ENCODE measurements at places on chromosomes 16 and 17.
A peak's percentile ranks its signal among the peaks of the same experiment; 100 is the strongest.

DNA sequence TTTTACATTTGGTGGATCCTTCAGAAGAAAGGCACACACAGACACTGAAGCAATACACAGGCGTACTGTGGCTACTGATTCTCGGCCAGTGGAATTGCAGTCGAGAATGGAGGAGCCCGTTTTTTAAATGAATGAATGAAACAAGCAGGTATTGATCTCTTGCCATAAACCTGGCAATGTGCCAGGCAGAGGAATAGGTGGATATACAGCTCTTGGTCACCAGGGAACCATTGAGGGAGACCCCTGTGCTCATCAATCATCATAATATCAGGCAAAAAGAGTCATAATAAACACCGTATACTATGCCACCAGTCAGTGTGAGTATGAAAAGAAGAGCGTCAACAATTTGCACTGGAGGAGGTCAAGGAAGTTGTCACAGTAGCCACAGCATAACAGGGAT, 140.3 kb upstream of the FOXF1 start:
- no peak for DNase-seq

DNA sequence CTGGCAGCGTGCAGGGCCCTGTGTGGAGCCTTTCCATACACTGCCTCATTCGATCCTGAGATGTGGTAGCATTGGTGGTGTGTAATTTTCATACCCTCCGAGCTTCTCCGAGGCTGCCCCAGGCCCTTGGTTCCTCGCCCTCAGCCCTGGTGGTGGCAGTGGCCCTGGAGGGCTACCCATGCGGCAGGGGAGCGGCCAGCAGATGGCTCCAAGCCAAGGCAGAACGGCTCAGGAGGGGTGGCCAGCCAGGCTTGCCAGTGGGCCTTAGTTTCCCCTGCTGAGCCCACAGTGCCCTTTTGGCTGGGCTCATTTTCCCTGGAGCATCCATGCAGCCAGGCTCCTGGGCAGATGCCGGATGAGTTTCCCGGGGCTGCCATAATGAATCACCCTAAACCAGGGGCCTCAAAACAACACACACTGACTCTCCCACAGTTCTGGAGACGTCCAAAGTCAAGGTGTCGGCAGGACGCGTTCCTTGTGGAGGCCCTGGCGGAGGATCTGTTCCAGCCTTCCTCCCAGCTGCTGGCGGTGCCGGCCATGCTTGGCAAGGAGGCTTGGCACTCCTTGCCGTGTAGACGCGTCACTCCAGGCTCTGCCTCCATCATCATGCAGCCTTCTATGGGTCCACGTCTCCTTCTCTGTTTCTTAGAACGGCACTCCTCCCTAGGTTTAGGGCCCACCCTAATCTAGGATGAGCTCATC, 158.8 kb upstream of the GSE1 start:
- DNase-seq: no peak

DNA sequence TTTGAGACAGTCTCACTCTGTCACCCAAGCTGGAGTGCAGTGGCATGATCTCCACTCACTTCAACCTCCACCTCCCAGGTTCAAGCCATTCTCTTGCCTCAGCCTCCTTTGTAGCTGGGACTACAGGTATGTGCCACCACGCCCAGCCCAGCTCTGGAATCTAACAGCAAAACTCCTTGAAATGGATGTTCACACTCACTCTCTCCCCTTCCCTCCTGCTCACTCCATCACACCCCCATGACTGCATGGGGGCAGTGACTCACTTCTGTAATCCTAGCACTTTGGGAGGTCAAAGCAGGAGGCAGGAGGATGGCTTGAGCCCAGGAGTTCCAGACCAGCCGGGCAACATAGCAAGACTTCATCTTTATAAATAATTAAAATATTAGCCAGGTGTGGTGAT, 11.1 kb upstream of the TFAP4 start:
- no peak for DNase-seq

- peak; percentile 8 for DNase-seq
These were observed 7.5 kb upstream of the EDC4 start for GRCh38 chr16:67865318-67865717.

DNA sequence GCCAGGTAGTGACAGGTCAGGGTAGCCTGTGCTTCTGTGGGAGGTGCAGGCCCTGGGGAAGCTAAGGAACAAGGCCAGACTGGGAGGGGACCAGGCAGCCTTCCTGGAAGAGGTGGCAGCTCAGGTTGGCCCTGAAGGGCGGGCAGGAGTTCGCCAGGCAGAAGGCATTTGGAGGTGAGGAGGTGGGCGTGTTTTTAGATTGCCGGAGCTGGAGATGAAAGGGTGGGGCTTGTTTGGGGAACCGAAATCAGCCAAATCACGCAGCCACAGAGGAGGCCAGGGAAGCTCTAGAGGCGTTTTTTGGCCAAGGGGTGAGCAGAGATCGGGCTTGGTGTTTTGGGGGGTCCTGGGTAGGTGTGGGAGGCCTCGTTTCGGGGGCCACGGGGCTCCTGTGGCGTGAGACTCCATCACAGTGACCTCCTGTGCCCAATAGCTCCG, 7.6 kb downstream of the ADCY7 start:
- peak; percentile 31 for DNase-seq

DNA sequence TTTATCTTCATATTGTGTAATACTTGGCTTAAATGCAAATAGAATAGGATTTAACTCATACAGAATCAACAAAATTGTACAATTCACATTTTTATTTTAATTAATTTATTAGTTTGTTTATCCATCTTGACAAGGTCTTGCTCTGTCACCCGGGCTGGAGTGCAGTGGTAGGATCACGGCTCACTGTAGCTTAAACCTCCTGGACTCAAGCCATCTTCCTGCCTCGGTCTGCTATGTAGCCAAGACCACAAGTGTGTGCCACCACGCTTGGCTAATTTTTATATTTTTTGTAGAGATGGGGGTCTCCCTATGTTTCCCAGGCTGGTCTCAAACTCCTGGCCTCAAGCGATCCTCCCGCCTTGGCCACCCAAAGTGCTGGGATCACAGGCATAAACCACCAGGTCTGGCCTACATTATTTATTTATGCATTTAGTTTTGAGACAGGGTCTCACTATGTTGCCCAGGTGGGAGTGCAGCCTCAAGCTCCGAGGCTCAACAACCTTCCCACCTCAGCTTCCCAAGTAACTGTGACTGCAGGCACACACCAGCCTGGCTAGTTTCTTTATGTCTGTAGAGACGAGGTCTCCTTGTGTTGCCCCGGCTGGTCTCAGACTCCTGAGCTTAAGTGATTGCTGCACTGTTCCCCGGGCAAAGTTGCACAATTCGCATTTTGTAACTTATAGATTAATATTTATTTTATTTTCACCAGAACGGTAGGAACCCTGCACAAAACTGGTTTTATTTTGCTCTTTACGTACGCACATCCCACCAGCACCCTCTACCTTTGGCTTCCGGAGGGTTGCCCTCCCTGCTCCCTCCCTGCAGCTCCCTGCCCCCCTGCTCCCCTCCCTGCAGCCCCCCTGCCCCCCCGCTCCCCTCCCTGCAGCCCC, 4.9 kb downstream of the DPEP1 start:
- no peak for DNase-seq

DNA sequence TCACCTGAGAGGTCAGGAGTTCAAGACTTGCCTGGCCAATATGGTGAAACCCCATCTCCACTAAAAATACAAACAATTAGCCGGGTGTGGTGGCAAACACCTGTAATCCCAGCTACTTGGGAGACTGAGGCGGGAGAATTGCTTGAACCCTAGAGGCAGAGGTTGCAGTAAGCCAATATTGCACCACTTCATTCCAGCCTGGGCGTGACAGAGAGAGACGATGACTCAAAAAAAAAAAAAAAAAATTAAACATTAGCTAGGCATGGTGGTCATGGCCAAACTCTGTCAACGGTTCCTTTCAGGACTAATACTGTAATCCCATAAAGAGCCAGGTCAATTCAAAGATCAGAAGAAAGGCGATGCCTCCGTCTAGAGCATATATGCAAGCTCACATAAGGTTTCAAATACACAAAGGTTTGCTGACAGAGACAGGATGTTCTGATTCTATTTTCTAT, 2.4 kb downstream of the RNF157 start:
- DNase-seq: no peak

DNA sequence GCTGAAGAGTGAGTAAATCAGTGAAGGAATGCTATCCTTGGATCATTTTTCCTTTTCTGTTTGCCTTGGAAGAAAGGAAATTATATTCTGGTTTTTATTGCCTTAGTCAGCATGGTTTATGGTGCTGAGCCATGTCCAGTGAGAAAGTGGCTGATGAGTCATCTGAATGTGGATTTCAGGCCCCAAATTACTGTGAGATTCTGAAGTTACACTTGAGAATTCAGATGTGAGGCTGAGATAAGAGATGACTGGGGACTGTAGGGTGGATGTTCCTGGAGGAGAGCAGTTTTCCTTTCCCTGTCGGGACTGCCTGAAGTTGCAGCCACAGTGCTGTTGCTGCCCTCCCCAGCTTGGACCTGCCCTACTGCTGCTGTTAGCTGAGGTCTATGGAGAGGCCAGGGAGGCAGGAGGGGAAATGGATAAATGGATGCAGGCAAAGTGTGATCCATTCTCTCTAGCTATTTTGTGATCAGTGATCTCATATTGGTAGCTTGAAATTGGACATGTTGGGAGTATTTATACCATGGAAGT, 4.2 kb upstream of the MAP3K14 start:
- no peak for DNase-seq

- no peak for DNase-seq
These were observed 2.1 kb upstream of the DNASE1L2 start for GRCh38 chr16:2233872-2234812.

GRCh38 chr16:56191835-56192634, 746 bp downstream of the GNAO1 start:
- DNase-seq: no peak

- peak; percentile 53 for DNase-seq
These were observed 3.4 kb downstream of the MYO18A start for GRCh38 chr17:29176558-29177351.

DNA sequence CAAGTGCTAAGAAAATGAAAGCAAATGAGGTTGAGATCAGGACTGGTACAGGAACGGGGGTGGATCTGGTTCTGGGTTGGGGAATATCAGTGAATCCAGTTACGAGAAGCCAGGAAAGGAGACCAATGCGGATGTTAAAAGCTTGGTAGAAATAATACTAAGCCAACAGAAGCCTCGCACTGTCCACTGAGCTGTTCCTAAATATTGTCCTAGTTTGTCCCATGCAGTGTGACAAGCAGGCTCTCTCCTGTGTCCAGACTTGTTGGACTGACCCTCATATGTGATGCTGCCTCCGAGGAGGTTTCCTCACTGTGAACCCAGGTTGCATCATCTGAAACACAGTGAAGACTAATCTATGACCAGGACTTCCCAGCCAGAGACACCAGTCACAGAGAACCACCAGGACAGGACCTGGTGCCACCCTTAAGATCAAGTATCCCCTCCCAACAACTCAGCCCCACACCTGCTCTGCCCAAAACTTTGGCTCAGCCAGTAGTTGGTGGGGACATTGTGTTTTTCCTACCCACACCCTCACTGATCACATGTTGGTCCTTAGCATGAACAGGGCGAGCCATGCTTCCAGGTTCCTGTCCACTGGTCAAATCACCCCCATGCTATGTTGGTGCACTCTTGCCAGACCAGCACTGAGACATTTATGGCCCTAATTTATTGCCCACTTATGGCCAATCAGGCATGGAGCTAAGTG, 32.7 kb upstream of the SCNN1B start:
- DNase-seq: no peak
